Caki2 (cell line): ENCODE measurements at places on chromosomes 16 and 17.
A peak's percentile ranks its signal among the peaks of the same experiment; 100 is the strongest.

DNA sequence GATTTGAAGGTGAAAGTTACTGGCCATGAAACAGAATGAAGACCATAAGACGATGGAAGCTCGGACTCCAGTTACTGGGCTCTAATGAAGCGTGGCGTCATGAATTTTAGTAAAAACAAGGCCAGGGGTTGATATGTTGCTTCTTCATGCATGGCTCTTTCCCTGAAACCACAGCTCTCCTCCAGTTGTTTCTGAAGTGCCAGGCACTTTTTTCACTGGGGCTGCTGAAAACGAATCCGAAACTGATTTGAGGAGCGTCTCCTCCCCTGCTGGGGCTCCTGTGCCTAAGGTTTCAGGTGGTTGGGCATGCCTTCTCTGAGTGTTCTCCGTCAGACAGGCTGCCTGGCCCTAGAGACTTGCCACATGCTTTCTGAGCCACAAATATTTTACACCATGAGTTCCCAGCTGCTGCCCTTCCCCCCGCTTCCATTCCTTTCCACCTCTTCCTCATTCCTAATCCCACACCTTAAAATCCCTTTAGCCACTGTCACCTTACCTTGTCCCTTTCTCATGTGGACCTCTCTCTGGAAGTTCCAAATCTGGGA lies 3.7 kb upstream of the MYL4 start:
- peak; percentile 91 for DNase-seq

DNA sequence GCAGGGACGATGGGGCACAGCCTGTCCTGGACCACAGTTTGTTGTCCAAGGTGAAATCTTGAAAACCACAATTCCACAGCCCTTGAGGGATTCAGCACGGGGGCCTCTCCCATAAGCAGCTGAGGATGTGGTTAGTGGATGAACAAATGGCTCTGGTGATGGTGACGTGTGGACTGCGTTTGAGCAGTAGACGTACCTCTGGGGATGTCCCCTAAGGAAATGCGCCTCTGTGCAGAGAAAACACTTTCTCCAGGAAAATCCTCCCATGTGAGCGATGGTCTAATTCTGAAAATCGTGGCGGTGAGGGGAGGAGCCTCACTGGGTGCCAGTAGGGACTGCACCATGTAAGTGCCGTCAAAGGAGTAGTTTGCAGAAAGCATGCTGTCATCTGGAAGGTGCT lies 2.7 kb upstream of the SEPTIN12 start:
- DNase-seq = no peak

- no peak for DNase-seq
Observed at GRCh38 chr16:71775949-71776348, 32.7 kb downstream of the AP1G1 start.

DNA sequence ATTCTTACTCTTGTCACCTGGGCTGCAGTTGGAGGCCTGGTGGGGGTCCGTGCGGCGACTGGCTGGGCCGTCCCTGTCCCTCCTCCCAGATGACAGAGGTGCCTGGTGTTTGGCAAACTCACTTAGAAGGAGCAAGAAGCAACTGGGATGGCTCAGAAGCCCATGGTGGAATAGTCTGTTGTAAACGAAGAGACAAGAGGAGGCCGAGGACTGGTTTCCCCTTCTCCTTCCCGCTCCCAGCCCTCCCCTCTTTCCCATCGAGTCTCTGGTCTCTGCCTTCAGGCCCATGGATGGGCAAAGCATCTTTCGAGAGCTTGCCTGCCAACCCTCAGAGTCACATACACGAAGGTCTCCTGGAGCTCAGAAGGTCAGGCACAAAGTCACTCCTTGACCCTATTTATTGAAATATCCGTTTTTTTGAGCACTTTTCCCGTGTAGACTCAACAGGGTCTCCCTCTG lies 364.4 kb downstream of the SEC14L1 start:
- DNase-seq = no peak

- DNase-seq = no peak
Observed at GRCh38 chr17:57746221-57746620, 1.1 kb upstream of the CCDC182 start.
